CD4-positive, alpha-beta T cell (primary cell): ENCODE measurements at places on chromosomes 2 and 18.
A peak's percentile ranks its signal among the peaks of the same experiment; 100 is the strongest.

DNA sequence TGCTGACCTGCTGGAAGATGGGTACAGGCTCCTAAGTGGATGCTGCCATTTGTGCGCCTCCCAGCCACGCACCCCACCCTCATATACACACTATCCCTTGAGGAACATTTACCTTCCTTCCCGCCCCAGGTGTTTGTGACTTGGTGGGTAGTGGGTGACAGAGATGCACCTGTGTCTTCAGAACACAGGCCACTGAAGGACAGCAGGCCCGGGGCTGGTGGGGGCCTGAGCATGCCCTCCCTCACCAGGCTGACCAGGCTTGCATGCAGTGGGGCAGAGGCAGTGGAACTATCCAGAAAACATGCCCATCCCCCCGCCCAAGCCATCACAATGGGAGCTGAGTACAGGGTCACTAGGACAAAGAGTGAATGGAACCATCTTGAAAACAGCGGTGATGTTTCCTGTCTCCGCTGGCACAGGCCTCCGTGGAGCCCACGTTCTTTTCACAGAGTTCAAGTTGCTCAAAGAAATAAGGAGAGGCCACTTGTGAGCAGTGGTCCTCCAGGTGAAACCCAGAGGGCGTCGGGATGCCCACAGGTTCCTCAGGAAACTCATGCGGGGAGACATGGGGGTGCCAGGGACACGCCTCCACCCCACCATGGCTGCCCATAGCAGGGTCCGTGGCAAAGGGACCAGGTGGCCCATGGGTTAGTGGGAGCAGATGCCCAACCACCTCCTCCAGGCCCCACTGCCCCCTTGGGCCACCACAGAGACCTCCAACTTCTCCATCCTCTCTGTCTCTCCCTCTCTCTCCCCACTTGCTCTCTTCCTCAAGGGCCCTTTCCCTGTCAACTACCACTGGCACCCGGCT is 90.9 kb downstream of the MALT1 start:
- peaks cover 21% of the 10 kb centered on the region for H3K27me3 ChIP-seq
- no peak overlapping the region for H3K27ac ChIP-seq
- DNase-seq, result no peak
- no peaks in the 10 kb centered on the region for H3K36me3 ChIP-seq

DNA sequence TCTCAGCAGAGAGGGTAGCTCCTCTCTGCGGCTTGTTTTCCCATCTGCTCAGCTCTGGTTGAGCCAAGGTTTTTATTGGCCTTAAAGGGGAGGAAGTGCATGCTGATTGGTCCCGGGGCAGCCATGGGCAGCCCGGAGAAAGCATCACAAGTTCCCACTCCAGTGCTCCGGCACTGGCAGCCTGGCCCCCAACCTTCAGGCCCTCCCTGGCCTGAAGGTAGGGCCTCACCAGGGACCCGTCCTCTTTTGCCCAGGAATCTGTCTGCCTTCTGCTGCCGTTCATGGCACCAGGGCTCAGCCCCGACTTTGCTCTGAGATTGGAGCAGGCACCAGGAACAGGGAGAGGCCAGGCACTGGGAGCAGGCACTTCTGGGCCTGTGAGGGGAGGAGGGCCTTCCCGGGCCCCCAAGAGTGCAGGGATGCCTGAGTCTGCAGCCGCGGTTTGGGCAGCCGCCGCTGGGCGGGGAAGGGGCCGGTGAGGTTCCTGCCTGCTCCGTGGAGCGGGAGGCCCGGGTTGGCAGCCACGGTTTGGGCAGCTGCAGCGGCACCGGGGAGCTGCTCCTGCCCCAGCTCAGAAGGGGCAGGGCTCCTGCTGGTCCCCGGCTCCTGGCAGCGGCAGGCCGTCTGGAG is 17.5 kb upstream of the ILKAP start:
- no peaks in the 10 kb centered on the region for H3K4me1 ChIP-seq
- peak overlapping the region; percentile 33 for H3K4me3 ChIP-seq
- H3K27ac ChIP-seq, result no peak overlapping the region
- no peak for DNase-seq
- peaks cover 4% of the 10 kb centered on the region for H3K27me3 ChIP-seq

- no peak overlapping the region for H3K27ac ChIP-seq
- no peaks in the 10 kb centered on the region for H3K36me3 ChIP-seq
- no peak for DNase-seq
- H3K4me3 ChIP-seq, result no peak overlapping the region
These were observed 134.1 kb downstream of the FMNL2 start for GRCh38 chr2:152468899-152469692.

- H3K27ac ChIP-seq, result no peak overlapping the region
- no peaks in the 10 kb centered on the region for H3K36me3 ChIP-seq
- no peaks in the 10 kb centered on the region for H3K4me1 ChIP-seq
These were observed 129.4 kb downstream of the ZEB2 start for GRCh38 chr2:144390424-144391020.

DNA sequence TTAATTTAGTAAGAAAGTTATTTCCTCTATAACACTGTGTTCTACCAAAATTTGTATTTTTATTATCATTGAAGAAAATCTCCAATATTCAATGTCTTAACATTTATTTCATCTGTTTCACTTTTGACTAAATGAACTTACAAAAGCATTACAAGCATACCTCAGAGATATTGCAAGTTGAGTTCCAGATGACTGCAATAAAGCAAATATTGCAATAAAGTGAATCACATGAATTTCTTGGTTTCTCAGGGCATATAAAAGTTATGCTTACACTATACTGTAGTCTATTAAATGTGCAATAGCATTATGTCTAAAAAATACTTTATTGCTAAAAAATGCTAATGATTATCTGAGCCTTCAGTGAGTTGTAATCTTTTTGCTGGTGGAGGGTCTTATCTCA is 78.3 kb downstream of the TTC32 start:
- H3K4me1 ChIP-seq, result no peaks in the 10 kb centered on the region
- no peaks in the 10 kb centered on the region for H3K36me3 ChIP-seq
- no peak overlapping the region for H3K4me3 ChIP-seq
- no peaks in the 10 kb centered on the region for H3K27me3 ChIP-seq

GRCh38 chr2:241061275-241061674 is 40.8 kb downstream of the MTERF4 start:
- H3K27ac ChIP-seq, result no peak overlapping the region
- no peak for DNase-seq
- H3K36me3 ChIP-seq, result no peaks in the 10 kb centered on the region
- H3K4me1 ChIP-seq, result peaks cover 15% of the 10 kb centered on the region
